ENCODE measurements at places on chromosomes 2 and 18.

GRCh38 chr2:230969659-230970015, 26.3 kb upstream of the SPATA3 start:
- DNase-seq, result no peak

GRCh38 chr18:47932190-47932589, 1.7 kb upstream of the SMAD2 start:
- DNase-seq, result no peak

- DNase-seq, result no peak
These were observed 10.9 kb downstream of the PGAP1 start for GRCh38 chr2:196915507-196916189.

GRCh38 chr2:102801858-102802699, 40.2 kb downstream of the TMEM182 start:
- DNase-seq, result no peak

DNA sequence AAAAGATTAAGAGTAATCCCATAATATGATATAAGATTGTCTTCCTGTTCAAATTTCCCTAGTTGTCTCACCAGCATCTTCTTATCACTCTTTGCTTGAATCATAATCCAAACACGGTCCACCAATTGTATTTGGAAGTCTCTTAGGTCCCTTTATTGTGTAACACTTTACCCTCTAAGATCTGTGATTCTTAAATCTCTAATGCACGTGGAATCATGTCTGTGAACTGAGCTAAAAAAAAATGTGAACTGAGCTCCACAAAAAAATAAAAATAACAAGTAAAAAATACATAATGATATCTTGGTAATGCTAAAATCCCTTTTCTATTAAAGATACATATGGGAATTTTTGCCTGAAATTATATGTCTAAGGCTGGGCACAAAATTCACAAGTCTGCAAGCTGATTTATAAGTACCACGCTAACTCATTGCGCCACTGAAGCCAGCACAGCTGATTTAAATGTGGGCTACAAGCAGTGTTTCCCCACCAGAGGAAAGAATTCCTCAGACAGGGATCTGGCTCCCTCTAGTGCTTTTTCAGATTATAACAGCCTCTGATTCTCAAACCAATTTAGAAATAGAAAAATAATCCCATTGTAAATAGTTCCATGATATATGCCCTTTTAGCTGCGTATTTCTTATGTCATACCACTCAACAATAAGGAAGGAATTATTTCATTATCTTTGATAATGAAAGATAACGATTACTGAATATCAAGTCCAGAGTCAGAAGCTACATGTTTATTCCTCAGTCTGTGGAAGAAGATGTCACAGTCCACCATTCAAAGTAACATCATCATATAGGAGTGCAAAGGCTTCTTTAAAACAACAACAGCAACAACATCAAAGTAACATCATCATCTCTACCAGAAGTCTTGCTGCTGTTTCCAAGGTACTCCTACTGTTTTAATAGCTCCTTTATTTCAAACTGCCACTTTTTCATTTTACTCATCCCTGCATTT, 22.9 kb downstream of the RBM43 start:
- no peak for DNase-seq

GRCh38 chr18:14117606-14118005, 14.6 kb downstream of the ZNF519 start:
- no peak for DNase-seq

- DNase-seq, result no peak
These were observed 89.2 kb downstream of the ZNF516 start for GRCh38 chr18:76405681-76406356.

- no peak for DNase-seq
These were observed 386.2 kb downstream of the PTH2R start for GRCh38 chr2:208792766-208793165.

DNA sequence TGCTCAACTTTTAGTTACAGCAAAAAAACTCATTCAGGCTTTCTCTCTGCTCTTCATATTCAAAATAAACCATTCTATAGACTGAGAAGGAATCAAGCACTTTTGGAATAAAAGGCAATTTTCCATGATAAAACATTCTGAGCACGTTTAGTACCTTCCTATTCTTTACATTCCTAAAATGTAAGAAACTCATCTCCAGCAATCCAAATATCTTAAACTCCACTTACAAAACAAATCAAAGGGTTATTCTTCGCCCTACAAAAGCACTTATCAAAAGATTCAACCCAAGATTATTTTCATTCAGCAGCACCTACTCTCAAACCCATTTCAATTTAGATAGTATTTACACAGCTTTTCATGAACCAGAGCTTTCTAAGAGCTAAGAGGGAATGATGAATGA, 2.9 kb upstream of the LGALSL start:
- DNase-seq, result no peak

DNA sequence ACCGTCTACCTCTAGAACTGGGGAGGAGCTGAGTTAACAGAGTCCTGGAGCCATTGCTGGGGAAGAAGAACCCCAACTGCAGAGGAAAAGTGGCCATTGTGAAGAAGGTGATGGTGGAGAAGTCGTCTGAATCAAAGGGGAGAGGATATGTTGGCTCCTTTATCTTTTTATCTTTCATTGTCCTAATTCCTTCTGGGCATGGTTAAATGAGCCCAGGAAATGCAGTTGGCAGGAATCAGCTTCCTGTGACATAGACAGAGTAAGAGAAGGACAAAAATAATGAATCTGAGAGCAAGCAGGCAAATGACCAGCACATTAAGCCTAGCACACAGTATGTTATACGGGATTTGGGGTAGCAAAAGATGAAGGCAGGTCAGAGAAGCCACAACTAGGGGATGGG, 16.0 kb upstream of the ACTR3 start:
- DNase-seq, result no peak

GRCh38 chr2:67318993-67319481, 78.1 kb upstream of the ETAA1 start:
- DNase-seq, result no peak

- peak; percentile 37 for DNase-seq
These were observed 27.4 kb upstream of the SPR start for GRCh38 chr2:72859831-72860262.

- DNase-seq, result no peak
These were observed 271.9 kb downstream of the MYT1L start for GRCh38 chr2:2059199-2059598.

GRCh38 chr18:10759241-10759640, 233.4 kb downstream of the NAPG start:
- no peak for DNase-seq

DNA sequence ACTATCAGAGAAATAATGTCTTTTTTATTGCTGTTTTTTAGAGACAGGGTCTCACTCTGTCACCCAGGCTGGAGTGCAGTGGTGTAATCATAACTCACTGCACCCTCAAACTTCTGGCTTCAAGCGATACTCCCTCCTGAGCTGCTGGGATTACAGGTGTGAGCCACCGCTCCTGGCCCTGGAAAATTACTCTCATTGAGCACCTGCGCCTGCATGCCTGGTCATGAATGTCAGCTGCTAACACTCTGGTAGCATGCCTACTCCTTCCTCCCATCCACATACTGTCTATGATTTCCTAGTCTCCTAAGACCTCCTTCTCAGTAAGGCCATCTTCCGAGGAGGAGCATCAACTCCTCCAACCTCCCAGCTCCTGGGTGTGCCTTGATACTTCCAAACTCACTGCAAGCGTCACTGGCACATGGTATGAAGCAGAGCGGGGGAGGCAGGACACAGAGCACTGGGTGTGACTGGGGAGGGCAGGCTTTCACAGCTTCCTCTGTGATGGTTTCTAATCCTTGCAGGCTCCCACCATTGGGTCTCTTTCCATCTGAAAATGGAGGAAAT, 1.6 kb upstream of the MAP2 start:
- no peak for DNase-seq

DNA sequence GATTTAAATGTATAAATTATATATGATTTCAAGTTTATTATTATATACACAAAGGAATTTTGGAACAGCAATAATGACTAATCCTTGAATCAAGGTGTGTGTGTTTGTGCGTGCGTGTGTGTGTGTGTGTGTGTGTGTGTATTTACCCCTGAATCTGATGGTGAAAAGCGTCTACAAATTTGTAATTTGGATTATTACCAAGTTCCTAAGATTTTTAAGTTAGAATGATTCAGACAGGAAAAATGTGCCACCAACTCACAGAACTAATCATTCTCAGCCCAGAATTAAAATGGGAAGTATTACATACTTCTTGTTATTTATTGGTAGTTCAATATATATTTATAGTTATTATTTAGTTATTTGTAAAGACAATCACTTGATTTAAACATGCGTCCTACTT, 12.3 kb downstream of the CALCRL start:
- no peak for DNase-seq

DNA sequence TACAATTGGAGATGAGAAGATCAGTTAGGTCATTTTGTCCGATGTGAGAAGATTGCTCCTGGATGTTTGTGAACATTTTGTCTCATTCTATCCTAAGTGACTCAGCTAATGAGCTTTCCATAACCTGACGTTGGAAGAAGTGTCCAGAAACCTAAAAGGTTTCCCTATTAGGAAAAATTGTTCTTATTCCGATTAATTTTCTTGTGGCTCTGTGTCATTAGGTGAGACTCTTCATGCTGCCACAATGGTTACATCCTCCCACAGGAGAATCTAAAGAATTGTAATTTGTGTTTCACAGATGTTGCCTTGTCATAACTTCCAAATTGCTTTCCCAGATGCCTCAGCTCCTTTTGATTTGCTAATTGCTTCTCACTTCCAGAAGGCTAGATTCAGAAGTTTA, 261.0 kb upstream of the APCDD1 start:
- no peak for DNase-seq

- DNase-seq, result no peak
These were observed 89.9 kb downstream of the OXER1 start for GRCh38 chr2:42673989-42674579.

- DNase-seq, result no peak
These were observed 83.3 kb downstream of the ALPK2 start for GRCh38 chr18:58545338-58546296.

- DNase-seq, result no peak
These were observed 44.6 kb downstream of the DPP4 start for GRCh38 chr2:162029287-162029901.

GRCh38 chr2:234044157-234044556, 6.3 kb upstream of the SPP2 start:
- no peak for DNase-seq

DNA sequence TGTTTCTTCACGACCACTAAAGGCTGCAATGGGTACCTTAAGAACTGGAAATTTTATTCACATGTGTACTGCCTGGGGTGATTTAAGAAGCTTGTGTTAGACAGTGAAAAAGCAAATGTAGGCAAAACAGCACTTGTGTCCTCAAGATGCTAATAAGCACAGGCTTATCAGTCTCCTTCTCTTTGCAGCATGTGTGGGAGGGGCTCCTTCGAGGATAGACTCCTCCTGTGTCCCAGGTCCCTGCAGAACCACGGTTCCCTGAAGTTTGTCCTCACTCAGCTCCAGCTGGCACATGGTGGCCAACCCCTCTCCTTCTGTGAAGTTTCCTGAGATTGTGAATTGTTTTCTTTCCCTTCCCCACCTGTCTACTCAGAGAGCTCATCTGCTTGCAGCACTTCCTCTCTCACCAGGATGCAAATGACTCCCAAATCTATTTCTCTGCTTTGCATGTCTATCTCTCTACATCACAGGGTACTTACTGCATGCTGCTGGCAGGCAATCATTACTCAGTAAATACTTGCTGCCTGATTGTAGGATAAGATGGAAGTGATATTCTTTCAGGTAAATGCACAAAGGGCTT, 589.6 kb upstream of the KLHL29 start:
- no peak for DNase-seq
